ENCODE measurements at places on chromosomes 6 and 20. TPM values are rescaled to one million over a fixed set of nuclear protein-coding genes. Genes with fewer than 3 reads are reported as not detected.

- DNase-seq = no peak
These were observed 4.7 kb upstream of the MANBAL start for GRCh38 chr20:37284691-37285161.

DNA sequence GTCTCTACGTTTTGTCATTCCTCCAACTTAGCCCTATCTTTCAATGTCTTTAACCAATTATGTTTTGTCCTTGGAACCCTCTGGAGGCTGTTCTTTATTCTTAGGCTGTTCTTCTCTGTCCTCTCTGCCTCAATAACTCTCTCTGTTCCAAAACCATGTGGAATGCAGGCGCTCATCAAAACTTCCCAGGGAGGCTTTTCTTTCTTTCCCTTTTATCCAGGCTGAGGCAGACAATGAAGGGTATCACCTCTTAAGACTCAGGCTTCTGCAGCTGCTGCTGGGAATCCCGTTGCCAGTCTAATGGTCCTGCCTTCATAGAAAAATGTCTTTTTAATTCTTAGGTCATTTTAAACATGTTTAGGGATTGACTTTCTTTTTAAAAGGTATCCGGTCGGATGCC lies 544.7 kb downstream of the CDH26 start:
- DNase-seq = no peak

- no peak for DNase-seq
These were observed 802.3 kb downstream of the MAFB start for GRCh38 chr20:39886650-39887190.

GRCh38 chr20:53739799-53740785 lies 146.5 kb upstream of the ZNF217 start:
- DNase-seq = no peak

GRCh38 chr20:9517297-9518162 lies 3.1 kb downstream of the LAMP5 start:
- no peak for DNase-seq

- no peak for DNase-seq
These were observed 2.8 kb downstream of the CCN5 start for GRCh38 chr20:44717986-44718385.

DNA sequence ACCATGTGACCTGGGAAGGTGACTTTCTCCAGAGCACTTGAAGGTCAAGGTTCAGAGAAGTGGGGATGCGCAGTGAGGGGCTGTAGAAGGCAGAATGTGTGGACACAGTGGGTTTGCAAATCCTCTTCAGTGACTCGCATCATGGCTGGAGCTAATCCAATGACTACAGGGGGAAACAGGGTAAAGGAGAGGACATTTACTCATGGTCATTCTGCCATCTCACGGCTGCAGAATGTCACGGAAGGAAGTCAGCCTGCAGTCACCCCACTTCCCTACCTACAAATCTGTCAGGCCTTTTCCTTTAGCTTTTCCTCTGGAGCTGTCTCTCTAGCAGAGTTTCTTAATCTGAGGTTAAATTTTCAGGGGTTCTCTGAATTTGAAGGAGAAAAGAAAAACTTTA lies 337.6 kb downstream of the CDC5L start:
- no peak for DNase-seq

DNA sequence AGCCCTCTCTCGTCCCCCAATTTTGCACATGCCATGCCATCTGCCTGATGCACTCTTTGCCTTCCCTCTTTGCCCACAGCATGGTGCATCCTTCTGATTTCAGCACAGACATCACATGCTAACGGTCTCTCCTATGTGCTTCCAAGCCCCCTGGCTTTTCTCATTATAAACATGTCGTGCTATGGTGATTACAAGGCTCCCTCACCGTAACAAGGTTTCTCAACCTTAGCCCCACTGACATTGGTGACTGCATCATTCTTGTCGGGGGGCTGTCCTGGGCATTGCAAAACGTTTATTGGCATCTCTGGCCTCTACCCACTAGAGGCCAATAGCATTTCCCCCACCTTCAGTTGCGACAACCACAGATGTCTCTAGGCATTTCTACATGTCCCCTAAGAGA lies 187.2 kb downstream of the TFAP2C start:
- peak; percentile 11 for DNase-seq

- DNase-seq = no peak
These were observed 89.0 kb downstream of the CD40 start for GRCh38 chr20:46206992-46207549.

GRCh38 chr6:138555421-138555988 lies 56.2 kb upstream of the NHSL1 start:
- no peak for DNase-seq

GRCh38 chr6:7604506-7604905 lies 14.5 kb downstream of the SNRNP48 start:
- DNase-seq = no peak

- no peak for DNase-seq
These were observed 1078.4 kb downstream of the KIF16B start for GRCh38 chr20:15494851-15495250.

- no peak for DNase-seq
These were observed 45.6 kb upstream of the MAN1A1 start for GRCh38 chr6:119395192-119395591.

DNA sequence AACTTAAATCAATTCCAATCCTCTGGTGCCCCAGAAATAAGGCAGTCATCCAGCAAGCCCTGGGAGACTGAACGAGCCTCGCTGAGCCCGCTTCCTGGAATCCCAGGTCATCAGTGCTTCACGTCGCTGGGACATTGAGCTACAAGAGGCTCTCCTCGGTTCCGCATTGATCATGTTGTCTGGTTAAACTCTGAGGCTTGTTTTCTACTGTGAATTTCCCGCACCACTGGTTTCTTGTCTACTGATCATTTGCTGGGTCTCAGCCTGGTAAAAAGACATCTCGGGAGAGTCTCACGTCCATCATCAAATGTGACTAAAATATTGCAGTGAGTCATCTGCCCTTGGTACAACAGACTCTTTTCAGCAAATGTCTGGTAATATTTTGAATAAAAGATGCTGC lies 569.2 kb downstream of the QKI start:
- no peak for DNase-seq

DNA sequence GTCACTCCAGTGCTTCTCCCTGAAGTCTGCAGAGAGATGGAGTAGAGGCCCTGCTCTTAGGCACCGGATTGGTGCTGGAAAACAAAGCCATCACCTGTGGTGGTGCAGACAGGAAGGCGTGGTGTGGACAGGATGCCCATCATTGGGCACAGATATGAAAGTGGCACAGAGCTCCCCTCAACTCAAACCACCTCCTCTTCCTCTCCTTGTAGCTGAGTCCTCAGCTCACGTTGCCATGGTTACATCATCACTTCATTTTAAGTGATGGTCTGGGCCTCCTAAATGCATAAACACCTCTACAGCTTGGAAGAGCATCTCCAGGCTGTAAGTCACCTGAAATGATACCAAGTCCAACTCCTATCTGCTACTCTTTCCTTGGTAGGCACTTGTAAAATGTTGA lies 8.0 kb upstream of the RTF2 start:
- no peak for DNase-seq

DNA sequence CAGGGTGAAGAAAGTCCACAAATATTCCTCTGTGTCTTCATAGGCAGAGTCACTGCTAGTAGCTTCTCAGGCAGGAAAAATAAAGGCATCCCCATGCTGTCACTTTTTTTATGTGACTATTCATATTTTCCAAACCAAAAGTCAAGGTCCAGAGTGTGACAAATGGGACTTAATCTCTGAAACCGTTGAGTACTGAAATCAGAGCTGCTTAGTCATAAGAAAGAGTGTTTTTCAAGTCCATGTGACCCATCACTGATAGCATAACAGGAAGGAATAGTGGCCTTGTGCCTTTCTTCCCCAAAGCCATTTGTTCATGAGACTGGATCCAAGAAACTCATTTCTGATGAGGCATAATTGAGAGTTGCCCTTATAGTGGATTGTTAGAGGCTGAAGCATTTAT lies 210.3 kb upstream of the TSHZ2 start:
- DNase-seq = no peak

- DNase-seq = no peak
These were observed 30.7 kb downstream of the SLC22A3 start for GRCh38 chr6:160378882-160379281.

The FAM83C gene
- total RNA-seq = not detected

The SAPCD1 gene
- total RNA-seq = not detected

The PAX1 gene
- total RNA-seq = not detected

The VSTM2L gene
- total RNA-seq = 6.4 TPM

The SEMG1 gene
- not detected for total RNA-seq

The ZBTB46 gene
- total RNA-seq = 11.9 TPM

The SLC25A27 gene
- 14.0 TPM for total RNA-seq

The RAET1G gene
- total RNA-seq = 0.74 TPM

The RAB5IF gene
- total RNA-seq = 56.0 TPM

The GCLC gene
- 22.8 TPM for total RNA-seq

The GFOD1 gene
- 20.4 TPM for total RNA-seq

The VGLL2 gene
- total RNA-seq = not detected

The GLP1R gene
- total RNA-seq = not detected

All from posterior vena cava (tissue), 2 donors.